ENCODE measurements at places on chromosomes 7 and 10.

- DNase-seq, result no peak
Observed at GRCh38 chr7:156309016-156309620, 331.5 kb upstream of the RNF32 start.

- no peak for DNase-seq
Observed at GRCh38 chr7:23043441-23043840, 29.5 kb upstream of the HYCC1 start.

- DNase-seq, result no peak
Observed at GRCh38 chr10:50615658-50616057, 8.1 kb downstream of the SGMS1 start.

DNA sequence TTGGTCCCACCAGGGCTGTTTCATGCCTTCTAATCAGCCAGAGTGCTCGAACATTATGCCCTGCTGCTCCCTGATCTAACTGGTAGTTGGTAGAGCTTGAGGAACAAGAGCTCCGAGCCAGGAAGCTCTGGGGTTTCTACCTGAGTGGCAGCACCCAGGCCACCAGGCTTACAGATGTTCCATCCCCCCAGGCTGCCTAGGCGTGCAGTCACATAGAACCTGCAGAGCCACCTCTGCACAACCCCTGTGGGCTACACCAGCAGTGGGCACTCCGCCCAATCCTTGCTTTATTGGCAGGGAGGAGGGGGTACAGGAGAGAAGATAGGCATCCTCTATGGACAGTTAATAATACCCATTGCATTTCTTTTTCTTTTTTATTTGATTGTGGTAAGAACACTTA lies 21.8 kb downstream of the MAP3K8 start:
- DNase-seq, result no peak

GRCh38 chr7:131077735-131078134 lies 249.9 kb upstream of the MKLN1 start:
- no peak for DNase-seq

DNA sequence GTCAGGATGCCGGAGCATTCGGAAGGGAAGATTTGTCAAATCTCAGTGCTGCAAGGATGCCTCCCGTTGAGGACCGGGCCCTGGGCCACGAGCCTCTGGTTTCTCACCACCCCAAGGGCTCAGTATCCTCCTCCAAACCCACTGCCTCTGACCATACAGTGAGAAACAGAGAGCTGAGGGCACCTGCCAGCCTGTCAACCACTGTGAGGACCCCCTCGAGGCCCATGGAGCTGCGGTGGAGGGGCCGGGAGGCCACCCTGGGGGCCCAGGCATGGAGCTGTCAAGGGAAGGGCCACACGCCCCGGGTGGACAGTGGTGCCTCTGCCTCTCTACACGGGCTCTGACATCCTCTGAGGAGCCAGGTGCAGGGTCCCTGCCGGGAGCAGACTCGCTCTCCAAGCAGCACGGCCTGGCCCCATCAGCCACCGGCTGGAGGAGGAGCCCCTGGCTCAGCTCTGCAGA lies 248.0 kb upstream of the TCERG1L start:
- no peak for DNase-seq

DNA sequence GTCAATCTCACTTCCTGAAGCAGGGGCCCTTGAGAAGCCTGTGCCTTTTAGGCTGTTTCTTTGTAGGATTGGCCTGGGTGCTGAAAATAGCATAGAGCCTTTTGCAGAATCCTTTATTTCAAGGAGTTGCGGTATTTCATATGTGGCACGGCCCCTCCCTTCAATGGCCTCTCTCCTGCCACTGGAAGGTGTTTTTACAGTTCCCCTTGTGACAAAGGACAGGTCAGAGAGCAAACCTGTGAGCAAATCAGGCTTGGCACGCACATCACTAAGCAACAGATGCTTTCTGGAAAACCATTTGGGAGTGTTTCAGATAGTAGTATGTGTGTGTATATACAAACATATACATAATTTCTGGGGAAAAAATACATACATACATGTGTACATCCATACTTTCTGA lies 388.6 kb upstream of the C7orf33 start:
- no peak for DNase-seq

GRCh38 chr10:16942381-16943078 lies 125.3 kb upstream of the RSU1 start:
- no peak for DNase-seq

GRCh38 chr7:13107291-13107690 lies 419.9 kb downstream of the ARL4A start:
- no peak for DNase-seq

DNA sequence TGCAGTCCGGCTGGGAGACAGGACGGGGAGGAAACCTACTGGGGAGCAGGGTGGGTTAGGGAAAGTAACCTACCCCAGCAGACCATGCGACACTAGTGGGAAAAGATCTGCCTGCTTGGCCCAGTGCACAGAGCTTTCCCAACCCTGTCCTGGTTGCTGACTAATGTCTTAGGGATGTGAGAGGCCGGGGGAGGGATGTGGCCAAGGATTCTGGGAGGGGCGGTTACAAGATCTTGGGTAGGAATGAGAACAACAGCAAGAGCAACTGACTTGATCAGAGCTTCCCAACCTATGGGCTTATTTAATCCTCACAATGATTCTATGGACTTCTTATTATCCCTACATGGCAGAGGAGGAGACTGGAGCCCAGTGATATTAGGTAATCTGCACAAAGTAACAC lies 24.0 kb upstream of the EIF5AL1 start:
- no peak for DNase-seq

- no peak for DNase-seq
Observed at GRCh38 chr7:122688400-122688998, 10.4 kb downstream of the RNF133 start.

DNA sequence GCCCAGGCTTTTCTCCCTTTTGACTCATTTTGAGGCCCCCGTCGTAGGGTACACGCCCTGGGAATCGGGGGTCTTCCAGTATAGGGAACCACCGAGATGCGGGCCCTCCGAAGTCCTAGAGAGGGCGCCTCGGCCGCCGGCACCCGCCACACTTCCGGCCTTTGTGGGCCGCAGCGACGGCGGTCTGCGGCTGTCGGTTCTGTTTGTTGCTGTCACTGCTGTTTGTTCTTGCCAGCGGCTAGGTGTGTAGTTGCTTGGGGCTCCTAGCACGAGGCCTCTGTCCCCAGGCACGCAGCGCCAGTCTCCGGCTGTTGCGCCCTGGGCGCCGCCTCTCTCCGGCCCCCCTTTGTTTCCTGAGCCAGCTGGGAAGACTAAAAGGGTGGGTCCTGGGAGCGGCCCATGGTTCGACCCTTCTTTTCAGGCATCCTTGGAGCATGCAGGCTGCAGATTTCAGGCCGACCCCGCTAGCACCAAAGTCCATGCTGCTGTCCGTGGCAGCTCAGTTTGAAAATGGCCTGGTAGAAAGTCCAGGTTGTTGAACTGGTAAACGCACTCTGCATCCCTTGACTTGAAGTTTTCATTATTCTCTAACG lies 17.8 kb upstream of the ZKSCAN1 start:
- DNase-seq, result peak; percentile 40

DNA sequence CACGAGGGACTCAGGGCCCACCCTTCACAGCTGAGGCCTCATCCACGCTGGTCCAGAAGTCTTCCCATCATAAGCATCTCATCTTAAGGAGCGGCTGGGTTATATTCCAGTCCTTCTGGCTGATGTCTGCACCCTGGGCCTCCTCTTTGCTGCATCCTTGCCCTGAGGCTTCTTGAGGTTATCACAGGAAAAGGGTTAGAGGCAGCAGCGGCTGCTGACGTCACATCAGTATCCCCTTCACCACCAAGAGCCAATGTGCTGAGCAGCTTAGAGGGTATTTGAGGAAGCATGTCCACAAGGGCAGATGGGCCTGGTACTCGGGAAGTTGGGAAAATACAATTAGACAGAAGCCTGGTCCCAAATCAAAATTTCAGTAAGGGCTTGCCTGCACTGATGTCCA lies 125.1 kb downstream of the PLXNA4 start:
- no peak for DNase-seq

- DNase-seq, result no peak
Observed at GRCh38 chr10:12350167-12350872, 973 bp downstream of the CAMK1D start.

DNA sequence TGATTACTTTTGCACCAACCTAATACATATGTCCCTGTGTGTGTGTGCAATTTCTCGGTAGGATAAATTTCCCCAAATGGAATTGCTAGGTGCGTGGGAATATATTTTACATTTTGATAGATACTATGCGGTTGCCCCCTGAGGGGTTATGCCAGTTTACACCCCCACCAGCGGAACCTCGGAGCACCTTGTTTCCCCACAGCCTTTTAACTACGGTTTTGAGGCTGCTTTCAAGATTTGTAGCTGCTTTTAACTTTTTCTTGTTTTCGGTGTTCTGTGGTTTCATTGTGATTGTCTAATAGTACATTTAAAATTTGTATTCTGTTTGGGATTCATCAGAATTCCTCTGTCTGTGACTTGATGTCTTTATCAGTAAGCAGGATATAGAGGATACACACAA lies 22.0 kb downstream of the PROSER2 start:
- no peak for DNase-seq

- DNase-seq, result no peak
Observed at GRCh38 chr10:48572414-48572813, 32.5 kb downstream of the ARHGAP22 start.

- no peak for DNase-seq
Observed at GRCh38 chr7:152677808-152678670, 2.1 kb upstream of the XRCC2 start.

- no peak for DNase-seq
Observed at GRCh38 chr7:48224042-48224441, 52.8 kb downstream of the ABCA13 start.

DNA sequence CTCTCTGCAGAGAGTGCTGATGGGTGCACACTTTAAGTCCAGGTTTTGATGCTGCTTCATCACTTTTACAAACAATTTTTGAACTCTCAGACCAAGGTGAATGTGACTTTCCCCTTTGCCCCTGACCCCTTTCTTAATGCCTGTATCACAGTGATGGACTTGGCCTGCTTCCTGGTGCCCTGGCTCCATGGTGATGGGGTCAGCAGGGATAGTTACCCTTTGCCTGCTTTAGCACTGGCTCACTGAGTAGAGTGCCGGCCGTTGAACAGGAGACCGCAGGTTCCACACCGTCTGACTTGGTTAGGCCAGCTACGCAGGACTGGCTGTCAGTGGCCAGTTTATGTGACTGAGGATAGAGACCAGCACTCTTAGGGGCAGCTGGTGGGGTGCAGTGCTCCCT lies 40.1 kb downstream of the LRGUK start:
- DNase-seq, result no peak

DNA sequence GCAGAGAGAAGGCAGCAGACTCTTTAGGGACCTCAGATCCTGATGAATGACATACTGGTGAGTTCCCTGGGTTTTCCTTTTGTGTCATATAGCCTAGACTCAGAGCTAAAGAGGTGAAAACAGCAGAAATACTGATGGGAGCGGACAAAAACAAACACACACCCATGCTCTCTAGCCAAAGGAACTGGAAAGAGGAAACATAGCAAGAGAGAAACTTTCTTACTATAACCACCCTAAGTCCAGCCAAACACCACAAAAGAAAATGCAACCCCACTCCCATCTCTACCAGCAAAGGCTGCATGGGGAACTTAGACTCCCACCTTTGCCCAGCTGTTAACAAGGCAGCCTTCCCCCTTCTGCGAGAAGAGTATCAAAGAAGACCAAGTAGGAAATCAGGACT lies 16.3 kb downstream of the GSAP start:
- DNase-seq, result no peak

GRCh38 chr7:64541438-64542359 lies 21.2 kb downstream of the ZNF680 start:
- no peak for DNase-seq

DNA sequence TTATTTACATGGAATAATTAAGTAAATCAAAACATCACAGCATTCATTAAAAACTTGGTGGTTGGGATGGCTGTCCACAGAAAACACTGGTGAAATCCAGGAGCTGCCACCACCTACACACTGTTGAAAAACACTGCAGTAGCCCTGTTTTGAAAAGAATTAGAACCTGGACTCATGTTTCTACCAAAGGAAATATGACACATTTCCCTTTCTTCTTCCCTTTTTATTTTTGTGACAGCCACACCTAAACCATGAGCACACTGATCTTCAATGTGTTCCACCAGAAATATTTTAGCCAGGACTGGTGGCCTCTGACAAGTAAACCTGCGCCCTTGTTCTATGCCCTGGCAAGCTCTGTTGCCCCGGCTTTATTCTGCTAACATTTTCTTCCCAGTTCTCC lies 3.3 kb downstream of the TMEM140 start:
- DNase-seq, result no peak

- DNase-seq, result no peak
Observed at GRCh38 chr10:50506861-50507573, 116.7 kb downstream of the SGMS1 start.

GRCh38 chr10:97667463-97667862 lies 19.6 kb downstream of the AVPI1 start:
- DNase-seq, result no peak

GRCh38 chr7:137454767-137455166 lies 111.2 kb upstream of the PTN start:
- DNase-seq, result no peak

- DNase-seq, result no peak
Observed at GRCh38 chr10:89702121-89702480, 711 bp downstream of the KIF20B start.

- DNase-seq, result no peak
Observed at GRCh38 chr10:70672165-70673042, at the start of gene ADAMTS14. TSS of gene ADAMTS14 (plus strand) at chr10:70672506. CDS start at chr10:70672803, 297 bp downstream.

- no peak for DNase-seq
Observed at GRCh38 chr10:6503171-6503570, 76.9 kb downstream of the PRKCQ start.

DNA sequence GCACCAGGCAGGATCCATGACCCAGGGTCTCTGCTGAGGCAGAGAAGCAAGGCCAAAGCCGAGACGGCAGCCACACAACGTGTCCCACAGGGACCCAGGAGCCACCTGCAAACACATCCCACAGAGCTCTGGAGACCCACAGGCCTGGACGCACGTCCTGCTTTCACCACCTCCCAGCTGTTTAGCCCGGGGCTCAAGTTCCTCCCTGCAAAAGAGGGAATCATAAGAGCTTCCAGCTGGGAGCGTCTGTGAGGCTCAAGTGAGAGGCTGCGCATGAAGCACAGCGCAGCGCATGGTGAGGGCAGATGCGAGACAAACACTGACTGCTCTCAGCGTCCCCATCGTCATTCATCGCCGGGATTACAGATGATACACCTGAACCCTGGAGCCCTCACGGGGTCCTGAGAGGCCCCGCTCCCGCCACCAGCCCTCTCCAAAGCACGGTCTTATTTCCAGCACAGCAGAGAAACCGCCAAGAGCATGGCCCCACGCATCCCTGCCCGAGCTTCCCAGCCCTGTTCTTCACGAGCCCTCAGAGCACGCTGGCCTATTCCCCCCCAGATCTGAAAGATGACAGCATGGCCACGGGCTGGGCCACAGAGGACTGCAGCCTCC lies 88.7 kb downstream of the MAD1L1 start:
- no peak for DNase-seq

DNA sequence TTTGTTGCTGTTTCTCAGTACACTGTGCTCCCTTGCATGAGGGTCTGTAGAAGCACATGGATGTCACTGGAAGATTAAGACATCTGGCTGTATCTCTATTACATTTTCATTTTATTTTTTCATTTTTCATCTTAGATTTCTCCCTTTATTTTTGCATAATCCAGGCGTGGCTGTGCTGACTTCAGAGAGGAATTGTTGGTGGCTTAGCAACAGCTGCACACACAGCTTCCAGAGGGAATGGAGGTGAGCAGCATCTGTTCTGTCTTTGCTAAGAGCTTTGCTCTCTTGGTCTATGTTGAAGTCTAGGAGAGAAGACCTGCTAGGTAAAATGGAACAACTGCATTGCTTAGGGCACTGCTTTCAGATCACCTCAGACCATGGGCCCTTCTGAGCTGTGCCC lies 254.4 kb upstream of the SP4 start:
- no peak for DNase-seq
